NT2/D1 (cell line): ENCODE measurements at places on chromosomes 2 and 18.

DNA sequence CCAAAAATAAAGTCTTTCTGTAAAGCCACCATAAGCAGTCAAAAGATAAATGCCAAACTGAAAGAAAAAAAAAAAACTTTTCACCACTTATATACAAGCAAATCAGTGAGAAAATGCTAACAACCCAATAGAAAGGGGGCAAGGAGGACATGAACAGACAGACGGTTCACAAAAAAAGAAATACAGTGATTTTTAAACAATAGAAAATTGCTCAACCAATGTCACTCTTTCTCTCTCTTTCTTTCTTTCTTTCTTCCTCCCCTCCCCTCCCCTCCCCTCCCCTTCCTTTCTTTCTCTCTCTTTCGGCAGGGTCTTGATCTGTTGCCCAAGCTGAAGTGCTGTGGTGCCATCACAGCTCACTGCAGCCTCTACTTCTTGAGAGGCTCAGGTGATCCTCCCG is 28.8 kb upstream of the SPATA3 start:
- DNase-seq, result no peak

DNA sequence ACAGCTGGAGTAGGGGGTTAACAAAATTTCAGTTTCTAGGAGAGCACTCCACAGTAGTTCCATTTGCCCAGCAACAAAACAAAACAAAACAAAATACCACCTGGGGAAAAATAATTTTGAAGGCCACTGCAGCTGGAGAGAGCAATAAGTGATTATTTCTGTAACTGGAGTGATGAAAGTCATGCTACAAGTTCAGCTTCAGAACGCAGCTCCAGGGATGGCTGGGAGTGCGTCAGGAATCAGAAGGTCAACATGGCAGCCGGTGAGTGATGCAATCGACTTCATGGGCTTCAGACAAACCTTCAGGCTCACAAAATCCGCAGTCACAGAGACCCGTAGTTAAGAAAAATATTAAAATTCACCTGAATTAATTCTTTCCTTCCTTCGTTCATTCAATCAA is 41.0 kb downstream of the ABHD3 start:
- no peak for DNase-seq

DNA sequence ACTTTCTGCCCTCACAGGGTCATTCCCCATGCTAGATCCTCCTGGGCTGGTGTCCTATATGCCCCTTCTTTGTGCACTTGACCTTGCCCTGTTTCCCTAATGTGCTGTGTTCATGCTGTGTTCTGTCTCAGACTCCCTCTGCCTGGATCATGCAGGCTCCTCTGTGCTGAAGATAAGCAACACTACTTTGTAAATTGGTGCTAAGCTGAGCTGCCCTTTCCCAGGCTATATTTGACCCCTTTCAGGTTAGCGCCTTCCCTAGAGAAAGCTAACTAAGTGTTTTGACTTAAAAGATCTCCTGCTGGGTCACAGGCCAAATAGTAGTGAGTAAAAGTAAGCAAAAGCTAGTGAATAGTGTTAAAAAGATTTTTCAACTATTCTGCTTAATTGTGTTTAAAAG is 257.2 kb upstream of the RGPD4 start:
- DNase-seq, result no peak

- DNase-seq, result no peak
Measured at GRCh38 chr18:77448046-77448445, 198.4 kb downstream of the GALR1 start.

DNA sequence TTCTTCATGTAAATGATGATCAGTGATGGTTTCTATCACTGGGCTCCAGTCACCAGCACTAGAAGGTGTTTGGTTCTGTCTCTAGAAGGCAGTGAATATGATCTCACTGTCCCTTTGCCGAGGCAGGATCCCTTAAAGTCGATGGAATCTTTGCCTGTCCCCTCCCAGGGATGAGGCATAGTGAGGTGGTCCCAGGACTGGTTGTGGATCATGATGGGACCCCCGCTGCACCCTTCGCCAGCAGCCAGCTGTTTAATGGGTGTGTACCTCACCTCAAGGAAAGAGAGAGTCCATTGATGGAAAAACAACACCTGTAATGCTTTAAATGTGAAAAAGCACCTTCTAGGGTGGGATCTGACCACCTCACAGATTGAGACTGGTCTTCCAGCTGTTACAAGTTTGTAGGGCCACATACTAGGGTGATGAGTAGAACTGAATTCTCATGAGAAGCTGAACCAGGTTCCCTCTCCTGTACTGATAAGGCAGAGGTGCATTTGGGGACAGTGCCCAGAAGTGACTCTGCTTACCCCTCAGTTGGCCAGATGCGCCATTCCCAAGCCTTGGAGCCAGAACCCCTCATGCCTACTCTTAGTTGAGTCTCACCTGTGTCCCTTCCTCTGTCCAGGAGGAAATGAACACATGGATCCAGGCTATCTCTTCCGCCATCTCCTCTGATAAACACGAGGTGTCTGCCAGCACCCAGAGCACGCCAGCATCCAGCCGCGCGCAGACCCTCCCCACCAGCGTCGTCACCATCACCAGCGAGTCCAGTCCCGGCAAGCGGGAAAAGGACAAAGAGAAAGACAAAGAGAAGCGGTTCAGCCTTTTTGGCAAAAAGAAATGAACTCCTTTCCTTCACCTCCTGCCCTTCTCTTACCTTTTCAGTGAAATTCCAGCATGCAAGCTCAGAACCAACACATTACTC is 55.5 kb upstream of the EML6 start:
- DNase-seq, result no peak

GRCh38 chr2:62309465-62310091 is 113.7 kb downstream of the B3GNT2 start:
- no peak for DNase-seq

- no peak for DNase-seq
Measured at GRCh38 chr18:29651122-29651680, 1391.3 kb downstream of the DSC3 start.

DNA sequence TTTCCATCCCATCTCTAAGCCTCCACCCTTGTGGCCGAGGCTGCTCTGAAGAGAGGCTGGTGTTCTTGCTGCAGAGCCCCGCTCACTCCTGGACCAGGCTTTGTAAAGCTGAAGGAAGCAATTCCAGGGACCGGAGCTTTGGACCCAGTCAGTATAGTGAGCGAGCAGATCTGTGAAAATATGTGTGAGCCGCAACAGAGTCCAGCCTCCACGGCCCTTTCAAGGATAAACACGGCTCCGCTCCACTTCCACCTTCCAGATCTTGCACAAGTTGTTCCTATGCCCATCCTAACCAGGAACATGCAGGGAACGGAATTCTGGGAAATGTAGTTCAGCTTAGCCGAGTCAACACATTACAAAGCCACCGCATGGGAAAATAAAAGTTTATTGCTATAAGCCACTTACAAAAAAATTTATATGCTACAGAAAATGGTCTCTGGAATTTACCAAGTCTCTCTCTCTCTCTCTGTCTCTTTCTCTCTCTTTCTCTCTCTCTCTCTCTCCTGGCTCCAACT is 151.7 kb upstream of the ZNF521 start:
- no peak for DNase-seq

DNA sequence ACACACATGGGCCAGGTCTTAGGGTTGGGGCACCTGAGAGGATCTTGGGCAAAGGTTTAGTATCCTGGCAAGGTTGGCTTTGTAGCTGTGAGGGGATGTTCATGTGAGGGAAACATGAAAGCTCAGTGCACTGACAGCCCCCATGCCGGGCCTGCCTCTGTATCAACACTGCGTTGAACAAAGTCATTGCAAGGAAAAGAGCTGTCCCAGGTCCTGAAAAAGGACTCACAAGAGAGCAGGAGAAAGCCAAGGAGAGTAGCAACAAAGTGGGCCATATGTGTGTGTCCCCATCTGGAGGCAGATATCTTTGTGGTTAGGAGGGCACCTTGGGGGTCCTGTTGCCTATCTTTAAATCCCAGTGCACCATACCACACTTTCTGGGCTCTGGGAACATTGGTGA is 237.8 kb upstream of the THSD7B start:
- DNase-seq, result peak; percentile 68

DNA sequence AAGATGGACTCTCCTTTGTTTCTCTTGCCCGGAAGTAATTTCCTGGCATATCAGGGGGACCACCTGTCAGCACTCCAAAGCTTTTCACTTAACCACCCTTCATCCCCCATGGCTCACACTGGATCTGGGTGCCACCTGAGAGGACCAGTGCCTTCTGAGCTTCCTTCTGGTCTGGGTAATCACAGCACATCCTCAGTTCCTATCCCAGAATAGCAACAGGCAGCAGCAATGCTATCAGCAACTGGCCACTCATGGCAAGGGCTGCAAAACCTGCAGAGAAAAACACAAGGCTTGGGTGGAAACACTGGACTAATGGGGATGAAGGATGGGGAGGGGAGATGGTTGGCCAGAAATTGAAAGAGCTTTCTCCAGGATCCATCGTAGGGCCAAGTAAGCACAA is 59.9 kb upstream of the STPG4 start:
- DNase-seq, result no peak

DNA sequence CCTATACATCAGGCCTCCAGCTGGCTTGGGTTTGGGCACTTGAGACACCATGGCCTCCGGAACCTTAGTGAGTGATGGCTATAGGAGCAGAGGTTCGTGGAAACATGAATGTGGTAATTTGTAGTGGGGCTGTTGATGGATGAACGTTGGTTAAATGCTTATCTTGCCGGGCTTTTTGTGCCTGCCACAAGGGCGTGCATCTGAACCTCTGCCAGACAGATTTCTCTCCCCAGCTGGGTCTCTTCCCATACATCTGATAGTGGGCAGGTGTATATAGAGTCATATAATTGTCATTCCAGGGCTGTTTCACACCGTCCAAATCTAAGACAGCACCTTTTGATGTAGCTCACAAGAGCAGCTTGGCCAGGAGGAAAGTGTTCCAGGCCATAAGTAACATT is 14.7 kb downstream of the LAMA3 start:
- DNase-seq, result no peak

DNA sequence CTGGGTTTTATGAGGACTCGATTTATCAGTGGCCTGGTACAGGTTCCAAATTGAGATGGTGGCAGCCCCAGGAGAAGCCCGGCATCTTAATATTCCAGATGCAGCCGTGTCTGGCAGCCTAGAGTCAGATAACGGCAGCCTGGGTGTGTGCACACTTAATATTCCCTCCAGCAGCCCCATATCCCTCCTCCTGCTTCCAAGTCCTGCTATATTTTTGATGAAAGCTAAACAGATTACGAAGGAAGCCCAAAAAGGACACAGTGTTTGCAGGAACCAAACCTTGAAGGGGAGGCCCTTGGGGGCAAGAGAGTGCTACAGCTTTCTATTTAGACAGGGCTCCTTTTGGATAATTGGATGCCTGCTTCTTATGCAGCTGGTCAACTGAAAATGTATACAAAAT is 25.1 kb upstream of the ALK start:
- DNase-seq, result no peak

DNA sequence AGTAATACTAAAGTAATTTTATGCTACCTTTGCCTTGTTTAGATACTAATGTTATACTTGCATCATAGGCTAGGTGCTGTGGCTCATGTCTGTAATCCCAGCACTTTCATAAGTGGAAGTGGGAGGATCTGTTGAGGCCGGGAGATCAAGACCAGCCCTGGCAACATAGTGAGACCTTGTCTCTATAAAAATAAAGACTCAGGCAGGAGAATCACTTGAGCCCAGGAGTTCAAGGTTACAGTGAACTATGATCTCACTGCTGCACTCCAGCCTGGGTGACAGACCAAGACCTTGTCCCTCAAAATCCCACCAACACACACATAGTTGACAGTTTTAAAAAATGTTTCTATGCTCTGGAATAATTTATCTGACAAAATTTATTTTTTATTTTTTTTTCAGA is 6.9 kb upstream of the DNAJC27 start:
- DNase-seq, result no peak

GRCh38 chr2:197782126-197782525 is 3.0 kb downstream of the BOLL start:
- no peak for DNase-seq

GRCh38 chr2:37011130-37011529 is 44.8 kb upstream of the STRN start:
- DNase-seq, result no peak

GRCh38 chr18:3706279-3707097 is 256.5 kb downstream of the TGIF1 start:
- no peak for DNase-seq

GRCh38 chr2:99953750-99954149 is 188.6 kb downstream of the AFF3 start:
- no peak for DNase-seq

DNA sequence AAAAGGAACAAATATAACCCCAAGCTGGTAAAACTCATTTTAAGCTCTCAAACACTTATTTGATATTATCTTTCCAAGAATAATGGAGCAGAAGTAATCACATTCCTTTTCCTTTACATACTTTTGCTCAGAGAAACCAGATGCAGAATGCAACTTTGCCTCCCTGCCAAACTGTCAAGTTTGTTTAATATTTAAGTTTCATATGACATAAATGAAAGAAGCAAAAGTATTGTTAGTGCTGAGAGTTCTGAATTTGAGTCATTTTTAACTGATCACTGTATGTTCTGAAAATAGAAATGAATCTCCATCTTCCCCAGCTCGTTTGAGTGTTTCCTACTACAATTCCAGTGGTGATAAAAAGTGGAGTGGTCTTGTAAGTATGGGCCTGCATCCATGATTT is 423.4 kb downstream of the PID1 start:
- no peak for DNase-seq

GRCh38 chr2:27093430-27094352 is 7.1 kb downstream of the KHK start:
- DNase-seq, result no peak

DNA sequence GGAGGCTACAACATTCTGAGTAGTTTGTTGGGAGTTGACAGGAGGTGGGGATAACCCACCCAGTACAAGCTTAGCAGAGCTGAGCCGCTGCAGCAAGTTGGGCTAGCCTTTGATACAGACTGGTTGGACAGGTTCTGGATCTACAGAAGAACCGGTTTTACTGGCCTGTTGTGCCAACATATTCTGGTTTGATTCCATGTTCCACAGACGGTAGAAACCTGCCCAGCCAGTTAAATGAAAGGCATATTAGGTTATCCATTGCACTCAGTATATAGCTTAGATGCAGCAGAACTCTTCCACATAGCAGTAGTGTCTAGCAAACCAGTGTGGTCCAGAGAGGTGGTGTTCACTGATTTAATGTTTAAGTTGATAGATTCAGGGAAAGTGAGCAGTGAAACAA is 19.3 kb upstream of the RBBP8 start:
- no peak for DNase-seq

DNA sequence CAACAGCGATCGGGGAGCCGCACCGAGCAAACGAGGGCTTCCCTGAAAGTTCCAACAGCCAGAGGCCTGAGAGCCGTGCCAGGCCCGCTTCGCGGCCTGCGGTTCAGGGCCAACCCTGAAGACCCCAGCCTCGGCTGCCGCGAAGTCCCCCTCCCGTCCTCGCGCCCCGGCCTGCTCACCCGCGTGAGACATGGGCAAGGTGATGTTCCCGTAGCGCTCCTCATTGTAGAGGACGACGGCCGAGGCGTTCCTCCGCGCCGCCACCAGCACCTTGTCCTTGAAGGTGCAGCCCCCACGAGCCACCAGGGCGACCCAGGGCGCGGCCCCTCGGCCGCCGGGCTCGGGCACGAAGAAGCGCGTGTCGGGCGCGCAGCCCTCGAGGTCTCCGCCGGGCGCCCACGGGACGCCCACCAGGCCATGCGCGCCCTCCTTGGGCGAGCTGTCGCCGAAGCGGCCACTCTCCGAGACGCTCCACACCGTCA is 510 bp downstream of the RNF149 start:
- DNase-seq, result no peak
